ENCODE measurements at places on chromosomes 3 and 15. TPM values are rescaled to one million over a fixed set of nuclear protein-coding genes. Genes with fewer than 3 reads are reported as not detected.

DNA sequence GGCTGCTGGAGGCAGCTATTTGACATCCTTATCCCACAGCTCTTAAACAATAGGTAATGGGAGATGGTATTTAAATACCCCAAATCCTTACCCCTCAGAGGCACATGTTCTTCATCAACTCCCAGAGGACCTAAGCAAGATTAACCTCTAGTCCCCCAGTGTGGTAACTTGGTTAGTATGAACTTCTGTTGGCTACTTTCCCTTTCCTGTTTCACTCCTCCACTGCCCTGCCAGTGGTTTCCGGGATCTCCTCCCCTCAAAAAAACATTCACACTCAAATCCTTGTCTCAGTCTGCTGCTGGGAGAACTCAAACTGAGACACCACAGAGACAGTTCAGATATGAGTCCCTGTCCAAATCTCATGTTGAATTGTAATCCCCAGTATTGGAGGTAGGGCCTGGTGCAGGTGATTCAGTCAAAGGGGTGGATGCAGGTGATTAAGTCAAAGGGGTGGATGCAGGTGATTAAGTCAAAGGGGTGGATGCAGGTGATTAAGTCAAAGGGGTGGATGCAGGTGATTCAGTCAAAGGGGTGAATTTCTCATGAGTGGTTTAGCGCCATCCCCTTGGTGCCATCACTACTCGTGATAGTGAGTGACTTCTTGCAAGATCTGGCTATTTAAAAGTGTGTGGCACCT lies 335.0 kb upstream of the CTNNB1 start:
- no peak for DNase-seq

DNA sequence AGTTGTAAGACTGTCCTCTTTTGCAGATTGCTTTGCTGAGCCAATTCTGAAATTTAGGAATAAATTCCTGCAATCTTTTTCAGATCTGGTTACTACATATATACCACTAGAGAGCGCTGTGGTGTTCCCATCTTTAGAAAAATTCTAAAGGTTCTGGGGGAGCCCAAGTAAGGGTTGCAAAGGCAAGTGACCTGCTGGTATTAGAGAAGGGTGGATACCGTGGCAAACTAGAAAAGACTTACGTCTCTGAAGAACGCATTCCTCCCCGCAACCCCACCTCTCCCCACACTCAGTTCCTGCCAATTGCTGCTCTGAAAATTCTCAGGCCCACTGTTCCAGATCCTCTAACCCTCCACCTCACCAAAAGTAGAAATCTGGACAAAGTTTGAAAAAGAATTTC lies 48.5 kb downstream of the EFHB start:
- no peak for DNase-seq

The IGSF11 gene
- not detected for total RNA-seq

DNA sequence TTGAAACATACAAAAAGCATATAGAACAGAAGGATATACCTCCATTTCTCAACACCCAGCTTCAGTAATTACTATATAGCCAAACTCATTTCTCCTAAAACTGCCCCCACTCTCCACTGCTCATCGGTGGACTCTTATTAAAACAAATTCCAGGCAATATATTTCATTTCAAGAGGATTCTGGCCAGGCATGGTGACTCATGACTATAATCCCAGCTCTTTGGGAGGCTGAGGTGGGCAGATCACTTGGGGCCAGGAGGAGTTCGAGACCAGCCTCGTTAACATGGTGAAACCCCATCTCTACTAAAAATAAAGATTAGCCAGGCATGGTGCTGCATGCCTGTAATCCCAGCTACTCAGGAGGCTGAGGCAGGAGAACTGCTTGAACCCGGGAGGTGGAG lies 40.9 kb downstream of the SNX4 start:
- DNase-seq: no peak

The GOLGA8R gene
- 0.22 TPM for total RNA-seq

DNA sequence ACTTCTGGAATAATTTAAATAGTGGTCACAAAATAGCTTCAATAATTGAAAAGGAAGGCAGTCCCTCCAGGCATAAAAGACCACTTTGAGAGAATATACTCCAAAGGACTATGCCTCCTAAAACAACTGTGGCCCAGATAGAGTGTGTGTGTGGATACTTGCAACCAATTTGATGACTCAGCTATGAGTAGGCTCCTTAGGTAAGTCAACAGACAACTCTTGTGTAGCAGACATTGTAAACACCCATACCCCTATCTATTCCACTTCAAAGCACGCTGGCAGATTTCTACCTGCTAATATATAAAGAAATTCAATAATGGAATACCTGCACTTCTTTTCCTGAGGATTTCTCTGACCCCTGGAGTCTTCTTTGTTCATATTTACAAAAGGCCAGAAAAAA lies 254.5 kb downstream of the NEK10 start:
- DNase-seq: no peak

DNA sequence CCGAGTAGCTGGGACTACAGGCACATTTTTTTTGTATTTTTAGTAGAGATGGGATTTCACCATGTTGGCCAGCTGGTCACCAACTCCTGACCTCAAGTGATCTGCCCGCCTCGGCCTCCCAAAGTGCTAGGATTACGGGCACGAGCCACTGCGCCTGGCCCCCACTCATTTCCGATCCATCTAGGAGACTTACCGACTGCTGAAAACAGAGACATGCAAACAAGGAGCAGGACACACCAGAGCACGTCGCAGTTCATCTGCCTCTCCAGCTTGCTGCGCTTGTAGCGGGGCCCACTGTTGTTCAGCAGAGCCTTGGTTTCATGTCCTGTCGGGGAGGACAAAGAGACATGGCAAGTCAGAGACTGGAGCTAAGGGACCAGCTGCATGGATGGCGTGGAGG lies 137.4 kb downstream of the ATP10A start:
- no peak for DNase-seq

GRCh38 chr3:102599819-102600576 lies 165.2 kb downstream of the ZPLD1 start:
- DNase-seq: no peak

DNA sequence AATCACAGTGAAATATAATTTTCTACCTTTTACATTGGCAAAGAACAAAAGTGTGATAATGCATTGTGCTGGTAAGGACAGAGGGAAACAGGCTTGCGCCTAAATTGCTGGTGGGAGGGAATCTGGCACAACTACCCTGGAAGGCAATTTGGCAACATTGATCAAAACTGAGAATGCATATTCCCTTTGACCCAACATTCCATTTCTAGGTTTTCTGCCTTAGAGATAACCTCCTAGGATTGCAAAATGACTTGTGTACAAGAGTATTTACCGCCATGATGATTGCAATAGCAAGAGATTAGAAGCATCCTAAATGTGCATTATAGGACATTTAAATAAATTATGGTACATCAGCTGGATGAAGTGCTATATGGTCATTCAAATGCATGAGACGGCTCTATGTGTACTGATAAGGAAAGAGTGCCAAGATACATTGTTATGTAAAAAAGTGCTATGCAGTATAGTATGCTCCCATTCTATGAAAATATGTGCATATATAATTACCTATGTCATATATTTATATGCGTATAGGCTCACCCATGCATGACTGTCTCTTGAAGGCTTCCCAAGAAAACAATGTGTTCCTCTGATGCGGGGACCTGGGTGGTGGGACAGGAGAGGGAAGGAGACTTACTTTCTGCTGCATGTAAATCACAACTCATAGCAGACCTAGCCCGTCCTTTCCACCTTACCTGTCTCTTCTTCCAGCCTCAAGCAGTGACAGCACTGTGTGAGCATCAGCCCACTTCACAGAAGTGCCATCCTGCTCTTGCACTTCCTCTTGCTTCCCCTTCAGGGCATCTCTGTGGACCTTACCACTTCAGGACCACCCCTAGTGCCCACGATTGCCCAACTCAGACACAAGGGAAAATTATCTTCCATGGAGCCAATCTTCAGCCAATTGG lies 249.9 kb upstream of the TLE3 start:
- no peak for DNase-seq

The MITF gene
- 40.0 TPM for total RNA-seq

DNA sequence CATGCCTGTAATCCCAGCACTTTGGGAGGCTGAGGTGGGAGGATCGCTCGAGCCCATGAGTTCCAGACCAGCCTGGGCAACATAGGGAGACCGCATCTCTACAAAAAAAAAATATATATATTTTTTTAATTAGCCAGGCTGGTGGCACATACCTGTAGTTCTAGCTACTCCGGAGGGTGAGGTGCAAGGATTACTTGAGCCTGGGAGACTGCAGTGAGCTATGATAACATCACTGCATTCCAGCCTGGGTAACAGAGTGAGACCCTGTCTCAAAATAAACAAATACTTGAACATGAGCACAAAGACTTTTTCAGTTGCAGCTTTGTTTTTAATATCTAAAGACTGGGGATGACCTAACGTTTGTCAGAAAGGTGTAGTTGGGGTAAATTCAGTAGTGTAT lies 31.3 kb upstream of the GATM start:
- DNase-seq: no peak

GRCh38 chr3:29128001-29128400 lies 152.9 kb upstream of the RBMS3 start:
- DNase-seq: no peak

The SERPINI2 gene
- total RNA-seq: not detected

DNA sequence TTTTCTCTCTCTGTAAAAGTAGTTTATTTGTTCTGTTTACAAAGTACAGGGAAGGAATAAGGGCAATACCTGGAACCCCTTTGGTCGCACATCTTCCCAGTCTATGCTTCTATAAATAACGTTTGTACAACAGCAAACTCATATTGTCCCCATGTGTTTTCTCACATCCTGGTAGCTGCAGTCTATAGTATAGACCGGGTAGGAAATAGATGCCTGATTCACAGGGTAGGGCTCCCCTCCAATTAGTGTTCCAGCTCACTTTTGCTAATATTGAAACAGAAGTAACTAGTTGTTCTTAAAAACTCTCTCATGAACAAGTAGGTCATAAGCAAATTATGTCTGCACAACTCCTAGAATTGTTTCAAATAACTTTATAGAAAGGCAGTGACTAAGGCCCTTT lies 17.7 kb downstream of the ATG7 start:
- DNase-seq: no peak

GRCh38 chr3:64047787-64048186 lies 24.5 kb upstream of the PSMD6 start:
- no peak for DNase-seq

GRCh38 chr3:632571-633170 lies 436.1 kb downstream of the CHL1 start:
- peak; percentile 41 for DNase-seq

DNA sequence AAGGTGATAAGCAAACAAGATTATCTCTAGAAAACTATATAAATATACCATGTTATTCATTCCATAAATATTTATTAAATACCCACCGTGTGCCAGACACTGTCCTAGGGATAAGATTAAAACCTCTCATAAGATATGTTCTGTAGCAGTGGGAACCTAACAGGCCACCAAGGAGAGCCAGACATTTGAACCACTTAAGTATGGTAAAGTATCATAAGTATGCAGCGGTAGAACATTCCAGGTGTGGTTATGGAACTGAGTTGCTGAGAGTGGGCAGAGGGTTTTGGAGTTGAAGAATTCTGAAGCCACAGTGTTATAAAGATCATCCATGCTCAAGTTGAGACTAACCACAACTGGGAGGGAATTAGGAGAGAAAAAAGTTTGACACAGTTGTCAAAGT lies 14.7 kb downstream of the FILIP1L start:
- DNase-seq: no peak

GRCh38 chr3:126487151-126487771 lies 11.6 kb upstream of the ZXDC start:
- DNase-seq: no peak

DNA sequence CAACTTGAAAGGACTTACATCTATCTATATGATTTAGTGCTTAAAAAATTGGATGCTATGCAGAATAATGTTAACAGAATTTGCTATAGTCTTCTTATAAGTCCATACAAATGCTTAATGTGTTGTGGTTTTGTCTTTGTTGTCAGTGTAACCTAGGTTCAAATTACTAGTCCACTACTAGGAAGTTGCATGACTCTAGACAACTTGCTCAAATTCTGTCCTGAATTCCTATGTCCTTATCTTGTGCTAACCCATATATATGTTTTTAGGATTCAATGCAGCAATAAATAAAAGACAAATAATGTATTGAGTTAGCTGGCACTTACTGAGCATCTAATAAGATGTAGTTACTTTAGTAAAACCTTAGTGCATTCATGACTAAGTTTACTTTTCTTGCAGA lies 276.5 kb upstream of the KCNMB2 start:
- DNase-seq: no peak

- DNase-seq: no peak
Measured at GRCh38 chr3:51708216-51708845, 1.5 kb downstream of the GRM2 start.

- no peak for DNase-seq
Measured at GRCh38 chr3:133598405-133598804, 24.9 kb downstream of the CDV3 start.

GRCh38 chr3:15812183-15812582 lies 14.4 kb upstream of the ANKRD28 start:
- DNase-seq: no peak

GRCh38 chr15:73436613-73437012 lies 6.4 kb upstream of the REC114 start:
- no peak for DNase-seq

DNA sequence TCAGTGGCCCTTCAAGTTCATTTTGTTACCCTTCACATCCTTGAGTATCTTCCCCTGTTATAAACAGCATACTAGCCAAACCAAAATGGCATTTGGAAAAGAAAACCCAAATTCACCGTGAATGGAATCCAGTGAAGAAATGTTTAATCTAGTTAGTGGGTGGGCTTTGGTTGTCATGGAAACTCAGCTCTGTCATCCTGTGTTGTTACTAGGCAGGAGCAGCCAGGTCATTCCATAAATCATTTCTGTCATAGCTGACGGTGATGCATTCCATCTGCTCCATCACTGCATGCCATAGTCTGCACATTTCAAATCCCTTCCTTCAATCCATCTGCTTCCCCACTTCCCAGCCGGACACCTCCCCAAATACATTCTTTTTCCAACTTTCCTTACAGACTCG lies 140.4 kb upstream of the CGNL1 start:
- DNase-seq: no peak

The EHD4 gene
- total RNA-seq: 30.2 TPM

GRCh38 chr3:143215059-143215458 lies 95.5 kb downstream of the CHST2 start:
- no peak for DNase-seq

GRCh38 chr3:105118905-105119304 lies 247.8 kb upstream of the ALCAM start:
- DNase-seq: peak; percentile 36

GRCh38 chr15:22851513-22851912 lies 13.0 kb downstream of the NIPA2 start:
- DNase-seq: no peak

- no peak for DNase-seq
Measured at GRCh38 chr15:64146885-64147681, 4.4 kb upstream of the SNX22 start.

DNA sequence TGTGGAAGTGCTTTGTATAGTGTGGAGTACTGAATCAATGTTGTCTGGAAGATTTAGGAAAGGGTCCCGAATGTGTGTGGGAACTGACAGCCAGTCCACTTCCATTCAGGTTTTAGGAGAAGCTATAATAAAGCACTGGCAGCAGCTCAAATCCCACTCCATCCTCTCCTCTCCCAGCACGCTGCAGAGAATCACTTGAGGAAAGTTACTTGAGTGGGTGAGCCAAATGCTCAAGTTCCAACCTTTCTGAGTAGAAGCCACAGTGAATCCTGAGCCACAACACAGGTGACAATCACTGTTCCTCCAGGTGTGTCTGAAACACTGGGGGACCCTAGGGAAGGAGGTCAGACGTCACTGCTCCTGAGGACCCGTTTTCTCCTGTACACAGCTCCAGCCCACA lies 106.5 kb downstream of the TIGIT start:
- no peak for DNase-seq

- DNase-seq: no peak
Measured at GRCh38 chr3:43307226-43307625, 20.9 kb downstream of the SNRK start.

GRCh38 chr15:75168374-75168773 lies 33.3 kb upstream of the C15orf39 start:
- no peak for DNase-seq
